NCI-H1436 treated with DMSO at 0.1 percent for 48 hours (cell line): ENCODE measurements at places on chromosomes 12 and 14.

GRCh38 chr14:38042322-38042721 lies 165.4 kb upstream of the SSTR1 start:
- DNase-seq: no peak

- no peak for DNase-seq
Observed at GRCh38 chr14:96130391-96130790, 74.2 kb upstream of the BDKRB2 start.

GRCh38 chr12:47881826-47882427 lies 22.9 kb downstream of the VDR start:
- no peak for DNase-seq

DNA sequence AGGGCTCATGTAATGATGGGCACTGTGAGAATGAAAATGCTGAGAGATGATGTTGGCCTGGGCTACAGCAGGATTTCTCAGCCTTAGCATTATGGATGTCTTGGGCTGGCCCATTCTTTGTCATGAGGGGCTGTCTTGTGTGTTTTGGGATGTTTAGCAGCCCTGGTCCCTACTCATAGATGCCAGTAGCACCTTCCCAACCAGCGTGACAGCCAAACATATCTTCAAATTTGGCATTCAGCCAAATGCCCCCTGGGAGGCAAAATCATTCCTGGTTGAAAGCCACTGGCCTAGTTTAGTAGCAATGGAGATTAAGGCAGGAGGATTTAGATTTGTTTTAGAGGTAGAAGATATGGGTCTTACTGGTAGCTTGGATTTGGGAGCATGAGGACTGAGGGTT lies 26.6 kb downstream of the UBE3B start:
- no peak for DNase-seq

DNA sequence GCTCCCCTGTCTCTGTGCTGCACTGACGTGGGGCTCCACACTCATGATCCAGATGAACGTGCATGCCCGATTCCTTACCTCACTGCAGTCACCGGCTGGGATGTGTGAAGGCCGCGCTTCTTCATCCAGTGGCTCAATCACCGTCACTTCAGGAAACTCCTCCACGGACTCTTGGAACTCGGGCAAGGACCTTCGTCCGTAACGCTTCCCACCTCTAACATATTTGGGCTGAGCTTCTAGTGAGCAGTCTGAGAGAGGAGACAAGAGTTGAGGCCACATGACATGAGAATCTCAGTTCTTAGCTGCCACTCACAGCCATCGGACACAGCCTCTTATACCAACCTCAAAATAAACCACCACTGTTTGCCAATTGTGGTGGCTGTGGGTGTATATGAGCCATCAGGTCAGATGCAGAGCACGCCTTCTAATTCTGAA lies 38.3 kb downstream of the NIN start:
- DNase-seq: no peak

DNA sequence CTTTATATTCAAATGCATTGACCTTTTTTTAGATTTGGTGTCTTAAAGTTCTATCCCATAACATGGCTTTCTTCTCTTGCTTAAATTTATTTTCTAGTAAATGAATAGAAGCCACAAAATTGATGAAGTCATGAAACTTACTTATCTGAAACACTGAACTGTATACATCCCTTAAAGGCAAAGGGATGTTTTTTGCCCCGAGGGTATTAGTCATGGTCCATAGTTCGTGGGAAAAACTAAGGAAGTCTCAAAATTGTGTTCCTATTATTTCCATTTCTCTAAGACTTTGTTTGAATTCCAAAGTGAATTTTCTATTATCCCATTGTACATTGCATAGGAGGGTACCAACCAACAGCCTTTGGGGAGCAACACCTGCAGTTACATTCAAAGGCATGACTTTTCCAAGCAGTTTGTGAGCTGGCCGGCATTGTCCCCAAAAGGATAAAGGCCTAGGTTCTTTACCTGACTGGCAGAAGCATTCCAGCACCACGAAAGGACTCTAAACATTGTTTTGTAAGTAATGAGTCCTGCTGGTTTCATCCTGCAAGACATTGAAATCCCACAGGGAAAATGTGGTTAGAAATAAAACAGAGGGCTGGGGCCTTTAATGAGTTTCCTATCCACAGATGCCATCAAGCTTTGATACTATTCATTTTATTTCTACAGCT lies 473.5 kb downstream of the PRKD1 start:
- DNase-seq: no peak
